Activated CD4-positive, alpha-beta T cell treated with anti-CD3 and anti-CD28 coated beads, Interleukin-2, amount 50 U/mL, for 24 hours (primary cell): ENCODE measurements at places on chromosomes 6 and 20.

- no peak for DNase-seq
These were observed 129.9 kb downstream of the CRYBG1 start for GRCh38 chr6:106490436-106490835.

DNA sequence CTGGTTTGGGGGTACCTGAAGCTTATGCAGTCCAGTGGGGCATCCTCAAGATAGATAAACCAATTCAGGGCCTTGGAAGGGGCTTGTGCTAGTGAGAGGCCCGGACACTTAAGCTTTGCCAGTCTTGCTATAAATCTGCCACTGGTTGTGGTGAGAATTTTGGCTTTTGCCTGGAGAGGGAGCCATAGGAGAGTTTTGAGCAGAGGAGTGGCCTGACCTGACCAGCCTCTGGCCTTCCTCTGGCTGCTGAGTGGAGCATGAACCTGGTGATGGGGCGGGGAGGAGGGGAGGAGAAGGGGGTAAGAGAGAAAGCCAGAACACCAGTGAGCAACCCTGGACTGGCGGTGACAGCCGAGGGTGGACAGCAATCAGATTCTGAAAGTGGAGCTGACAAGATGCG is 7.1 kb downstream of the TMEM74B start:
- DNase-seq: no peak

DNA sequence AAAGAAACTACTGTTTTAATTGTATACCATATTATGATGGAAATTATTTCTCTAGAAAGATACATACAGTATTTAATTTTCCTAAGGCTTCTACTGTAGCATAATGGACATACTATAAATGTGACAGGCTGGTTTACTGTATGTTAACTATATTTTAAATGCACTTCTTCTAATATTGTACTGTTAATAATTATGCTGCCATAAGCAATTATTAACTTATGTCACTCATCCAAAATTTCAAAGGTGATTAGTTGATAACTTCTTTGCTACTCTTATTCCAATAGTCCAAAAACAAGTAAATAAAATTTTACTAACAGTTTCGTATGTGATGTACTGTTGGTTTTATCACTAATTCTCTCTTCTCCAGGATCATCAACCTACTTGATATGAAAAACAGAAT is 28.1 kb downstream of the HIVEP2 start:
- no peak for DNase-seq

DNA sequence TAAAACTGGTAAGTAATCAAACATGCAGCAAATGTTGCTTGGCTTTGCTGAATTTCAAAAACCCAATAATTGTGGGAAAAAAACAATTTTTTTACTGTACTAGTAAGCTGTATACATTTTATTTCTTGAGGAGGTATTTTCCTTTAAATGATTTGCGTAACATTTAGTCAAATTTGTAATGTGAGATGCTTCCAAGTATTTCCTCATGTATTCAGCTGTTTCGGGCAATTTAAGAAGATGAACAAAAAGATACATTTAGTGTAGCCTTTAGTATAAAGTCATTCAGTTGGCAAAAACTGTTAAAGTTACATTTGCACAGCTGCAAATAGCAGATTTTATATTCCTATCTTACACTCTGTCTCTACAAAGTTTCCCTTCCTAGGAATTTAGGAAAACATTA is 186.1 kb upstream of the SCGN start:
- DNase-seq: no peak

GRCh38 chr6:100346828-100347227 is 117.9 kb downstream of the SIM1 start:
- DNase-seq: no peak

DNA sequence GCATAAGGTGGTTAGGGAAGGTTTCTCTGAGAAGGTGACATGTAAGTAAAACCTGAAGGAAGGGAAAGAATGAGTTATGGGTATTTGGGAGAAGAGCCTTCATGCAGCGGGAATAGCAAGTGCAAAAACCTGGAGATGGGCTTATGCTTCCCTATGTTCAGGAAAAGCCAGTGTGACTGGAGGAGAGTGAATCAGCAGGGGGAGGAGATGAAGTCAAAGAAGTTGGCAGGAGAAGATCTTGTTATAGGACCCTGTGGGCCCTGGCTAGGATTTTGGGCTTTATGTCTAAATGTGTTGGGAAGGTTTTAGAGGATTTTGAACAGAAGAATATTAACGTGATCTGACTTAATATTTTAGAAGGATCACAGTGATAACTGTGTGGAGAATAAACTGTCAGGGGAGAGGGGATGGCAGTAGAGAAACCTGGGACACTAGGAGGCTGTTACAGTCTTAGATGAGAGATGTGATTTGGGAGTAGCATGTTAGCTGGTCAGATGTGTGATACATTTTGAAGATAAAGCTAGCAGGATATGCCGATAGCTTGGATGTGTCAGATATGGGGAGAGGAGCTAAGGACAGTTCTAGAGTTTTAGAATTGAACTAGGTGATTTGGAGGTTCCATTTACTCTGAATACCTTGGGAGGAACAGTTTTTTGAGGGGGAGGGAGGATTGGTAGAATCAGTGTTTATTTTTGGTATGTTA is 41.0 kb downstream of the PHF3 start:
- DNase-seq: no peak

DNA sequence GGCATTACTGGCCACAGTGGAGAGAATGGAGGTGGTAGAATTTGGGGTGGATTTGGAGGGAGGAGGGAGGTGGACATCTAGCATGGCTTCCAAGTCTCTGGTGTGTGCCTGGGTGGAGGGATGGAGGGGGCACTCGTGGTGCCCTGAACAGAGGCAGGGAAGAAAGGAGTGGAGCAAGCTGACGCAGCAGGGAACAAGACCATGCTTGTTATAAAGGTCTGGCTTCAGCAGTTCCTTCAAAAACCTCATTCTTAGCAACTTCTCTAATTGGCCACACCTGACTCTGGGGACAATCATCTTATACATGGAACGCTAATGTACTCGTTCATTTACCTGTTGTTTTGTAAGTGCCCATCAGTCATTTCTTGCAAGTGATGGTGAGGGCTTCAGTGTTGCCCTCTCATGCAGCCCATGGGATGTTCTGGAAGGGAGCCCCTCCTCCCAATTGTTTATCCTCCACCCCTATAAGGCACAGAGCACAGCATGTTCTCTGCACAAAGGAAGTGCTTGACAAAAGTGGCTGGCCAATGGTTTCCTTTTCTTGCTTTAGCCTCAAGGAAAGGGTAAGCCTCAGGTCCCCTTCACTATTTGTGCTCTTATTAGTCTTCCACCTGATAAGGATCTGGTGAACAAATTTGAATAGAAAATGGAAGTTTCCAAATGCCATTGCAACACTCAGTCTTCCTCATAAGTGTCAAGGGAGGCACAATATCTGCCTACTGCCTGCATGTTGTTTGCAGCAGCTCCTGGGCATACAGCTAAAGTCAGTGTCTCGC is 39.3 kb downstream of the GFOD1 start:
- DNase-seq: no peak
